ENCODE measurements at places on chromosomes 3 and 15.

GRCh38 chr3:150429767-150430671 lies 21.9 kb downstream of the TSC22D2 start:
- DNase-seq: no peak

- no peak for DNase-seq
These were observed 185.9 kb upstream of the NSMCE3 start for GRCh38 chr15:29455530-29455929.

- DNase-seq: peak; percentile 80
These were observed 159.6 kb downstream of the LEKR1 start for GRCh38 chr3:156985711-156986110.

DNA sequence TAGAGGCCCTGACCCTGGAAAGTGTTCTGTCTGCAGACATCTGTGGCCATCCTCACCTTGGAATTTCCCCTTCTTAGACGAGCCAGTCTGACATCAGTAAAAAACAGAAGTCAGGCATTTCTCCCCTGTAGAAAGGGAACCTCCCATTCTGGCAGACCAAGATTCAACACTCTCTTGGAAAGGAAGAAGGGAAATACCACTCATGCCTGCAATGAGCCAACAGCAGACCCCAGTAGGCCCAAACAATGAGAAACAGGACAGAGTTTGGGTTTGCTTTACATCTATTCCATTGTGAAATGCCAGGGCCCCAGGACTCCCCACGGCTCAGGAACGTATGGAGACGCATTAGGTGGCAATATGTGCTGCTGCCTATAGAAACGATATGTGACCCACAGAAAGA lies 264.0 kb upstream of the NSMCE3 start:
- peak; percentile 1 for DNase-seq

- no peak for DNase-seq
These were observed 91.6 kb upstream of the RGMA start for GRCh38 chr15:93180656-93181055.

DNA sequence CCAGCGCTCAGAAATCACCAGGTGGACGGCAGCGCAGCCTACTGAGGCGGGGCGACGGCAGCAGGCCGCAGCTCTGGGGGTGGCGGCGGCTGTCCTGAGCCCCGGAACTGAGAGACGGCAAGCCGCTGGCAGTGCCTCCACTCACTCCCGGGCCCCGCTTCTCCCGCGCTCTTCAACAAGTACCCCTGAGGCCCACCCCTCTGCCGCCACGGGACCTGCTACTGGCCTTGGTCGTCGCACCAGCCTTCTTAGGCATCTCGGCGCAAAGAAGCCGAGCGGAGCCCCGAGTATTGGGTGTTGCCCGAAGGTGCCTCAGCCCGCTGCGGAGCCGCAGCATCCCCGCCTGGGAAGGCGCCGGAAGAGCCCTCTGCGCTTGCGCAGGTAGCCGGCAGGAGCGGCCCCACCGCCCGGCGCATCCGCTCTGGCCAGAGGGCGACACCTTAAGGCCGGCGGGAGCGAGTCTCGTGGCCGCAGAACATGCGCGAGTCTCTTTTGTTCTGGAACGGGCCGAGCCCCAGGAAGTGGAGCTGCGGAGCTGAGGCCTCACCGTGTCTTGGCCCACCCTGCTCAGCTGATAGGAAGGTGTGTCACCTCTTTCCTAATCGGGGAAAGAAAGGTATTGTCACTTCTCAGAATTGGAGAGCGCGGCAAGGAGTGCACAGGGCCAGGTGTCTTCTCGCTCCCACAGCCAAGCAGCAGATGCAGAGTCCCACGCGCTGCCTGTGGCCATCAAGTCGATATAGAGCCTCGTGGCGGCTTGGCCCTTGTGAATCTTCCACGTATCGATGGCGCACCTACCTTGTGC lies at the start of gene C15orf40:
Gene C15orf40, minus strand, starts transcription at position 369 of the 805 bp plus-strand sequence. Its CDS starts 32 bp downstream, at position 337.
- DNase-seq: peak; percentile 89

DNA sequence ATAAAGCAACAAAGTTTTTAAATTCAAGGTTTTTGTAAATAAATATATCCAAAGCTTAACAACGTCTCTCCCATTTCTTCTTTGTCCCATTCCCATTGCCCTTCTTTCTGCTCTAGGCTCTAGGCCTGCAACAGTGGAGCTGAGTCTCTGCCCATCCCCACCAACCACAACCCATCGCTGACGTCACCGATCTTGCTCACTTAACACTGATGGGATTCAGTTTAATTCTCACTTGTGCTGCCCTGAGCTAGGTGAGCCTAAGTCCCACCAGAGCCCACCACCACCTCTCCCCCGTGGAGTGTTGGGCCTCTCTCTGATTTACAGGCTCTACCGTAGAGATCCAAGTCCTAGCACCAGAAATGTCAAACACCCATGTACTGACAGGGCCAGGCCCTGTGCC lies 61.3 kb upstream of the RAB6B start:
- DNase-seq: no peak

DNA sequence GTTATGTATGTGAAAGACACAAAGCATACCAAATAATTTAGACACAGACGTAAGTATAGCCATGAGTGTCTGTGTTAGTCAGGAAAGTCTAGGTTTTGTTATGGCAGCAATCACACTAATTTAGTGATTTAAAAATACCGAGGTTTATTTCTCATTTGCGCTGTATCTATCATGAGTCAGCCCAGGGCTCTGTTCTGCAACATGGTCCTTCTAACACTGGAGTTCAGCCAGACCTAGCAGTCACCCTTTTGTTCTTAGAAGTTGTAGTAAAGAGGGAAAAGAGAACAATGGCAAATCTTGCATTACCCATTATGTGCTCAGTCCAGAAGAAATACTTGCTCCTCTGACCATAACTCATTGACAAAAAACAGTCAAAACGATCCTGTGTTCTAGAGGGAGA lies 311.5 kb downstream of the NLGN1 start:
- DNase-seq: no peak

- no peak for DNase-seq
These were observed 605.5 kb downstream of the FHIT start for GRCh38 chr3:60645801-60646200.

DNA sequence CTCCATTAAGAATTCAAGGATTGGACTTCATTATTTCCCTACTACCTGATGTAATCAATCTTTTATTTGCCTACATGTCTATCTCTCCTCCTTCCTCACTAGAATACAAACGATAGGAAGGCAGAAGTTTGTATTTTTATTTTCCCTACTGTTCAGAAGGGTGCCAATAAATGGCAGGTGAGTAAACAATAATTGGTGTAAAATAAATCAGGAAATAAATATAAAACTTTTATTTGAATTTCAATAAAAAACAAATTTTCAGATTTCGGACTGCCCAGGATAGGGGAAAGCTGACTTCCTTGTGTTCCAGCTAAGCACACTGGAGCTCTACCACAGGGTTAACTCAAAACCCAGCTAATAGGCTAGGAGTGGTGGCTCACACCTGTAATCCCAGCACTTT lies 636.3 kb upstream of the BCHE start:
- no peak for DNase-seq

DNA sequence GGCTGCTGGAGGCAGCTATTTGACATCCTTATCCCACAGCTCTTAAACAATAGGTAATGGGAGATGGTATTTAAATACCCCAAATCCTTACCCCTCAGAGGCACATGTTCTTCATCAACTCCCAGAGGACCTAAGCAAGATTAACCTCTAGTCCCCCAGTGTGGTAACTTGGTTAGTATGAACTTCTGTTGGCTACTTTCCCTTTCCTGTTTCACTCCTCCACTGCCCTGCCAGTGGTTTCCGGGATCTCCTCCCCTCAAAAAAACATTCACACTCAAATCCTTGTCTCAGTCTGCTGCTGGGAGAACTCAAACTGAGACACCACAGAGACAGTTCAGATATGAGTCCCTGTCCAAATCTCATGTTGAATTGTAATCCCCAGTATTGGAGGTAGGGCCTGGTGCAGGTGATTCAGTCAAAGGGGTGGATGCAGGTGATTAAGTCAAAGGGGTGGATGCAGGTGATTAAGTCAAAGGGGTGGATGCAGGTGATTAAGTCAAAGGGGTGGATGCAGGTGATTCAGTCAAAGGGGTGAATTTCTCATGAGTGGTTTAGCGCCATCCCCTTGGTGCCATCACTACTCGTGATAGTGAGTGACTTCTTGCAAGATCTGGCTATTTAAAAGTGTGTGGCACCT lies 335.0 kb upstream of the CTNNB1 start:
- no peak for DNase-seq

GRCh38 chr3:186663361-186664118 lies 2.3 kb upstream of the HRG start:
- no peak for DNase-seq

- no peak for DNase-seq
These were observed 113.7 kb downstream of the CHSY1 start for GRCh38 chr15:101138086-101138660.

DNA sequence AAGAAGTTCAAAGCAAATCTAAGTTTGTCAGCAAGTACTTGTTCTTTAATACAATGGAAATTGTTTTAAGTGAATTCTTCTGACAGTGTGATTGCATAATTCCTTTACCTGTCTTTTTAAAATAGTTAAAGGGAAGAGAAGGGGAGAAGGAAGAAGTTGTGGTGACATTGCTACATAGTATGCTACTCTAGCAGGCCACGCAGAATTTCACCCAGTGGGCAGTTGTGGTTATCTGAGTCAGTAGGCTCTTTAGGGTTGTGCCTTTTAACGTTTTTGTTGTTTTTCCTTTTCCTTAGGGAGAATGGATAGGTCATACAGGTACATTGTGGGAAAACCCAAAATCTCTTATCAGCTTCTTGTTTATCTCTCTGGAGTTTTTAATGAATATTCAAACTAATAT lies 40.4 kb downstream of the KIF15 start:
- DNase-seq: peak; percentile 41

- no peak for DNase-seq
These were observed 124.2 kb downstream of the TFG start for GRCh38 chr3:100833483-100833882.

- no peak for DNase-seq
These were observed 130.0 kb upstream of the SLC2A2 start for GRCh38 chr3:171156401-171157010.

DNA sequence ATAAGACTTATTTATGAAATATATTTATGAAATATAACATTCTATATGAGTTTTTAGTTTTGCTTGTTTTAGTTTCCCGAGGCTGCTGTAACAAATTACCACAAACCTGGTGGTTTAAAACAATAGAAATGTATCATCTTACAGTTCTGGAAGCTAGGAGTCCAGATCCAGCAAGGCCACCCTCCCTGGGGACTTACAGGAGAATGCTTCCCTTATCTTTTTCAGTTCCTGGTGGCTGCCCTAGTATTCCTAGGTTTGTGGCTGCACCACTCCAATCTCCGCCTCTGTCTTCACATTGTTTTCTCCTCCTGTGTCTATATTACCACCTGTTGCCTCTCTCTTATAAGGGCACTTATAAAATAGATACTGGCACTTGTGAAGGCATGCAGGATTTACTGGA lies 877.8 kb downstream of the TUSC7 start:
- no peak for DNase-seq

All from inflammatory macrophage treated with lipopolysaccharide for 1 hour (primary cell).